Glutamatergic neuron (in vitro differentiated cells): ENCODE measurements at places on chromosomes 5 and 9.

GRCh38 chr5:34447424-34447823, 208.7 kb upstream of the RAI14 start:
- no peak for DNase-seq

- DNase-seq, result no peak
These were observed 119.6 kb downstream of the SEC61B start for GRCh38 chr9:99341686-99342085.

GRCh38 chr9:134704498-134704897, 62.9 kb downstream of the COL5A1 start:
- DNase-seq, result no peak

GRCh38 chr5:116564312-116564711, 10.3 kb downstream of the SEMA6A start:
- no peak for DNase-seq

- peak; percentile 70 for DNase-seq
These were observed 18.7 kb upstream of the RPS14 start for GRCh38 chr5:150468206-150468605.

DNA sequence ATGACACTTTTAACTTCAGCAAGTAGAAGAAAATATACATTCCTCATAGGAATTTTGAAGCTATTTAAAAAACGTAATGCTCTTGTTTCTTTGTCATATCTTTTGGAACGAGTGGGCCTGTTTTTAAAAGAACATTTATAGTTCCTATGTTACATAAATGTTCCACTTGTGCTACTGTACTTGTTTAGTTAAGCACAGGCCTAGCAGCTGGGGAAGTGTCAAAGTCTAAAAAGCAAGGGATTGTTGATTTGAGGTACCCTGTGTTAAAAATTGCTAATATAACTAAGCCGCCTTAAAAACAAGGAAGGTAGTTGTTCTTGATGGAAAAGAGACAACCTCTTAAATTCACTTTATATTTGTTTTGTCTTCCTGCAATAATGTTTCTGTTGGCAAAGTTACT, 27.2 kb upstream of the ELL2 start:
- DNase-seq, result no peak

DNA sequence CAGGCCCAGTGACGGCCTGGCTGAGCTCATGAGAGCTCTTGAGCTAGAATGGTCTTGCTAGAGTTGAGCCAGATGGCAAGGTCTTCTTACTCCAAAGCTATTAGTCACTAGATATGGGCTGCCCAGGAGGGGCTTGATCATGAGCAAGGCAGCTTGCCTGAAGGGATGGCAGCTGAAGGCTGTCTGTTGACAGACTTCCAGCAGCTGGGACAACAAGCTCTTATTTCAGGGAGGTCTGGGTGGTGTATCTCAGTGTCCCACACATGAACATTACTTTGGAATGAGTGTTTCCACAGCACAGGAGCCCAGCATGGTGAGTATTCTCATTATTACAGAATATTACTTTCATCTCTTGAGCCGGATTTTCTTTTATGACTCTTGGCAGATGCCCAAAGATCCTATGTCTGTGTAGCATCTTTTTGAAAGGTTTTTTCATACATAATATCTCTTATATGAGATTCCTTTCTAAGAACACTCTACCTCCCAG, 414.1 kb downstream of the ARHGEF28 start:
- peak; percentile 38 for DNase-seq

- DNase-seq, result no peak
These were observed 143.4 kb upstream of the KLF9 start for GRCh38 chr9:70557661-70558369.
